ENCODE measurements at places on chromosomes 11 and 22.
A peak's percentile ranks its signal among the peaks of the same experiment; 100 is the strongest.

DNA sequence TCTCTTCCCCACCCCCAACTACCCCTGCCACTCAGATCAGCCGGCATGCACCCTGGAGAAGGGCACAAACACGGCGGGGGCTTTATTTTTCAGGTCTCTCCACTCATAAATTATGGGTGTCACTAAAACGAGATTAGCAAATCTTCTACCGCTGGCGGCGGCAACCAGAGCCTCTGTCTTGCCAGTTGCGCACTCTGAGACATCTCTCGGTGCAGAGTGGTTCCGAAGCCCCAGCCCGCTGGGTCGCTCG, 125.3 kb upstream of the C11orf58 start:
- DNase-seq = no peak

DNA sequence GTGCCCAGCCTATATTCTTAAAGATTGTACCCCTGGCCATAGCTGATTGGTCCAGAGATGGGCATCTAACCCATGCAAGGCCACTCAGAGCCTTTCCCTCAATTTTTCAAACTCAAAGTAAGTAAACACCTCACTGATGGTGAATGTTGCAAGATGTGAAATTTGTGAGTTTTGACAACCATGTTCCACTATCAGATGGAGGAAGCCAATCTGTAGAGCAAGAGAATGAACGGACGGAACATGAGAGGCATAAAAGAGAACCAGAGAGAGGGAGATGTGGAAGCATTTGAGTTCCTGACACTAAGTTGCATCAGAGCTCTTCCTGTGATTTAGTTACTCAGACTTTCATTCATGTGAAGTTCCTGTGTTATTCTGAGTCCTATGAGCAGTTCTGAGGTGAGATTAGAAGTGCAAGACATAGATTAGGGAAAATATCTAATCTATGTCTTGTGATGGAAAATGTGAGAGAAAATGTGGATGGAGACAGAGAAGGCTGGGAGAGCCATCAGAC, 73.3 kb downstream of the PRSS23 start:
- no peak for DNase-seq

GRCh38 chr11:9565822-9566560, 7.5 kb upstream of the WEE1 start:
- DNase-seq = peak; percentile 46

- peak; percentile 70 for DNase-seq
Observed at GRCh38 chr22:26215736-26216135, 46.5 kb downstream of the SEZ6L start.

- DNase-seq = no peak
Observed at GRCh38 chr22:48309115-48309705, 1518.5 kb downstream of the BRD1 start.

DNA sequence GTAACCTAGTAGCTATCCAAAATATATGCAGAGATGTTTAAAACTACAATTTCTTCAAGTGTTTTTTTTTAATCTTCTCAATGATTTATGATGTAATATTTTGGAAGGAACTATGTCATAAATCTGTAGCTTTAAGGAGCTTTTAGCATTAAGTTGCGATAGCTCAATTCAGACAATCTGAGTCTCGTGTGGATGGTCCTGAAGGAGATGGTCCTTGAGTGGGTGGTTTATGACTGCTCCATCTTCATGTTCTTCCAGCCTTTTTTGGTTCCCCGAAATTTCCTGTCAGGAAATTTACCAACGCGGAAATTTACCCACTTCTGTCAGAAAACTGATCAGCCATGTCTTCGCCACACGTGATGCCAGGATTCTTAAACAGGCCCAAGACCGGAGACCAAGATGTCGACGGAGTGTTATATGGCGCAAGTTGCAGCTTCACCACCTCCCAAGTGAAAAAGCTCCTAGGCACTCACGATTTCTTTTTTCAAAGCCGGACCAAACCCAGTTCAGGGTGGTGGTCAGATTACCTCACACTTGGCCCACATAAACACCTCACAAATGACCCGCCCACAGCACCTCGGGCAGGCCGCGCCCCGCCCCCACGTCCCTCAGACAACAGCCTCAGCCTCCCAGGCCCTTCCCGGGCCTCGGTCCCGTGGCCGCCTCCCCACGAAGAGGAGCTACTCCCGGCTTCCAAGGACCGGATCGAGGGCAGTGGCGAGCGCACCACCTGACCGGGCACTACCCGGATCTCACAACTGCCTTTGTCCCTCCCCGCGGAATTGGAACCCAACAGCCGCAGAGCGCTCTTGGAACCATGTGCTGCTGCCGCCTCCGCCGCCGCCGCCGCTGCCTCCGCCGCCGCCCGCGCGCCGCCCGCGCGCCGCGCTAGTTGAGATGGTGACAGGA, at the start of gene MORC2:
MORC2 (minus strand) TSS at position 760 of the 909 bp plus-strand sequence. CDS start 885 bp downstream, outside the sequence.
- no peak for DNase-seq

- no peak for DNase-seq
Observed at GRCh38 chr22:50190182-50190940, 4.6 kb downstream of the TRABD start.

DNA sequence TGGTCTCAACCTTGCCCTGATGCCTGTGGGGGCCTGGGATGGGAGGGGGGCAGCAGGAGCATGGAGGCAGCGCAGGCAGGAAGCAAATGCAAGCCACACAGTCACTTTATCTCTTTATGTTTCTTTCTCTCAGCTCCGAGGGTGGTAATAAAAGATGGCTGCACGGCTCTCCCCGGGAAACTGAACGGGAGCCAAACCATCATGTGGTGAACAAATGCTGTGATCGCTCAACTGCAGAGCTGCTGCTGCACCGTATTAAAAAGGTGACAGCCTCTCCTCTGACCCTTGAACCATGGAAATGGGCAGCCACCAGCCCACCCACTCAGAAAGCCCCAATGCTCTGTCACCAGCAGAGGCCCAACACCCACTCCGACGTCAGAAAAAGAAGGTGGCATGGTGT, 110.0 kb downstream of the TIMP3 start:
- no peak for DNase-seq

GRCh38 chr11:7603031-7603781, 70.1 kb downstream of the CYB5R2 start:
- no peak for DNase-seq

- DNase-seq = no peak
Observed at GRCh38 chr22:44543781-44544477, 45.9 kb upstream of the RTL6 start.

DNA sequence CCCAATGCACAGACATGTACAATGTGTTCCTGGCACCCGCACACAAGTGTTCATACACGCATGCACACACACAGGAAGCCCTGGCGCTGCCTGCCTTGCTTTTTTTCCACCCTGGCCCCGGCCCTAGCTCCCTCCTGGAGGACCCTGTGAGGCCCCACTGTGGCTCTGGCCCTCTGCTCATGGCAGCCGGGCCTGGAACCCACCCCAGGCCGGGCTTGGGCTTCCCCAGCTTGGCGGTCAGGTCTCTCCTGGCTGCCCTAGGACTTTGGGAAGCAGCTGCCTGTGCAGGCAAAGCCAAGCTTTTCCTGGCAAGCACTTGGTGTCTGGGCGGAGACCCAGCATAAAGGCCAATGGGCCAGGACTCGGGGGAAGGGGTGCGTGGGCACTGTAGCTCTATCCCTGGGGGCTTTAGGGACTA, 30.5 kb downstream of the CD82 start:
- DNase-seq = no peak

DNA sequence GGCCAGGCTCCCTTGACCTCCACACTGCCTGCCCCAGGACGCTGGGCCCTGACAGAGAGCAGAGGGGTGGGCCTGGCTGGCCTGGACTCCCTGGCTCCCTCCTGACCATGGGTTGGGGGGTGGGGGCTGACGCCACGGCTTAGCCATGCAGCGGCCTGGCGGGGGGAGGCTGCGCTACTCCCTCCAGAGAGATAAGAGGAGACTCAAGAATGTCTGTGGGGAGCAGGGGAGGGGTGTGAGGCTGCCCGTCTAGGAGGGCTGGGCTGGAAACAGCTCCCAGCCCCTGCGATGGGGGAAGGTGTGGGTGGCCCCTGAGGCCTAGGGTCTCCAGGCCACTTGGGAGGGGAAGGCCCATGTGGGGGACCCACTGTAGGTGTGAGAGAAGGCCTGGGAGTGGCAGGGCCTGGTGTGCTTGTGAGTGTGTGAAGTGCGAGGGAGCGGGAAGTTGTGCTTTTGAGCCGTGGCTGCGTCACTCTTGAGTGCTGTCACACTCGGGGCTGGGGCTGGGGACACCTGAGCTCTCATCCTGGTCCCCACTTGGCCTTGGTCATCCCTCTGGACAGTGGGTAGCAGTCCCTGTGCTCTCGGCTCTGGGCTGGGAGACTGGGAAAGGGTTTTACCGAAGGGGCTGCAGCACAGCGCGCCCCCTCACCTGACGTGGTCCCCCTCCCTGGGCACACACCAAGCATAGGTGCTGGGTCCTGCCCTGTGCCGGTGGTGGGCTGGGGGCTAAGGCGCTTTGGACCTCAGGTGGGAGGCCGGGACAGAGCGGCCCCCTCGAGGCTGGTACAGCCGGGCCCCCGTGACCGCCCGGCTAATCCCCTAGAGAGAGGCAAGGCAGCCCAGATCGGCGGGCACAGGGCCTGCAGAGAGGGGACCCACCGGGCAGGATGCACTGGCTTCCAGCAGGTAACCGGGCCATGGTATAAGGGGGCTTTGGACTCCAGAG, 2.4 kb downstream of the MYRF start:
- DNase-seq = no peak

- no peak for DNase-seq
Observed at GRCh38 chr11:20632169-20632532, 32.7 kb downstream of the SLC6A5 start.

DNA sequence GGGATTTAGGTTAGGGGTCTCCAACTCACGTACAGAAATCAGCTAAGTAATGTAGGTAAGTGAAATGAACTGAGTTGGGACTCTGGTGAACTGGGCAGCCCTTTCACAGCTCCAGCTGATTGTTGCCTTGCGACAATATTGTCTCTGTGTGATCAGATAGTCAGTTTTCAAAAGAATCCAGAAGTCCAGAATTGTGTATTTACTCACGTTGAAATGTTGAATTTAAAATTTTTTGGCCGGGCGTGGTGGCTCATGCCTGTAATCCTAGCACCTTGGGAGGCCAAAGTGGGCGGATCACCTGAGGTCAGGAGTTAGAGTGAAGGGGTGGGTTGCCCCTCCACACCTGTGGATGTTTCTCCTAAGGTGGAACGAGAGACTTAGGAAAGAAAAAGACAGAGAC, 18.8 kb upstream of the WDR74 start:
- DNase-seq = no peak

DNA sequence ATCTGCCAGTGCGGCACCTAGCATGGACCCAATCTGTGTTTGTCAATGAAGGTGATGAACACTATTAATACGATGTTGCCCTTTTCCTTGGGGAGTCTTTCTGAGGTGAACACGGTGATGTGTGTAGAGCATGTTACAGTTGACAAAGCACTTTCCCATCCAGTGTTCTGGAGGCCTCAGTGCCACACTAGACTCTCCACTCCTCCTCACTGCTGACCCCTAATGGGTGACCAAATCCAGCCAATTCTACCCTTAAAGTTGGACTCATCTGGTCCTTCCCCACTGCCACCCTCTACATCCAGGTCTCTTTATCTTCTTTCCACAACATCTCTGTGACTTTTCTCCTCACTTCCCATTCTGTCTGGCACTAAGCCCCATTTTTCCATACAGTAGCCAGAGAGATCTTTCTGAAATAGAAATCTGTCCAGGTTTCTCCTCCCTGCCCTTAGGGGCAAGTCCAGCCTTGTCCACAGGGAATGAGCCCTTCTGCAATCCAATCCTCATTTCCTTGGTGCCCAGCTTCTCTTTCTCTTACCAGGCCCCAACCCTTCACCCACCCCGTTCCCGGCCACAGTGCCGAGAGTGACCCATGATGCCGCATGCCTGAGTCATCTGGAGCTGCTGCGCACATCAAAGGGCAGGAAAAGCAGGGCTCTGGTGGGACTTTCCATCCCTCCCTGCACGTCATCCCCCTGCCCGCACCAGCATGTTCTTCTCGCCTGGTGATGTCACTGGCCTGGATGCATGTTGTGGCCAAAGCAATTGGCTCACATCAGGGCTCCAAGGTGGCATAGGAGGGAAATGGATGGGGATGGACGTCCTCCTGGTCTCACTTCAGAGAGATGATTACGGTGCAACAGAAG, 64.2 kb downstream of the RASSF10 start:
- no peak for DNase-seq

GRCh38 chr11:106879832-106880546, 138.3 kb downstream of the GUCY1A2 start:
- DNase-seq = no peak

GRCh38 chr11:73198677-73199076, 19.4 kb upstream of the P2RY2 start:
- DNase-seq = no peak

GRCh38 chr11:20327377-20327935, 36.1 kb upstream of the HTATIP2 start:
- no peak for DNase-seq

GRCh38 chr11:30206249-30206996, 24.4 kb upstream of the FSHB start:
- DNase-seq = no peak

DNA sequence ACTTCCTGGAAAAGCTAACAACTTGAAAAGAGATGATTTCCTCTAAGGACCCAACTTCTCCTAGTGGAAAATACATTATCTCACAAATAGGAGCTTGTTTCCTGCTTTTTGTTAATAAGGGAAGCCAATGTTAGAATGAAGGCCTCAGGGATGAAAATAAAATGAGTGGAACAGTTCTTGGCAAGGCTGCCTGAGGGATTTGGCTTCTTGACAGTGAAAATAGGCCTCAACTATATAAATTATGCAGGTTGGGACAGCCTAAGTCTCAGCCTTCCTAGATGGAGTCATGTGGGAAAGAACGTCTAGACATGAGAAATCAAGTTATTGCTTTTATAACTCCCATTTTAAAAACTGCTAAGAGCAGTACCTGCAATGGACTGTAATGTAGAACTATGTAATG, 92.8 kb upstream of the FIBIN start:
- no peak for DNase-seq

- DNase-seq = no peak
Observed at GRCh38 chr11:6627762-6628241, 8.6 kb upstream of the TPP1 start.

GRCh38 chr11:128179039-128179438, 408.3 kb downstream of the ETS1 start:
- DNase-seq = no peak

DNA sequence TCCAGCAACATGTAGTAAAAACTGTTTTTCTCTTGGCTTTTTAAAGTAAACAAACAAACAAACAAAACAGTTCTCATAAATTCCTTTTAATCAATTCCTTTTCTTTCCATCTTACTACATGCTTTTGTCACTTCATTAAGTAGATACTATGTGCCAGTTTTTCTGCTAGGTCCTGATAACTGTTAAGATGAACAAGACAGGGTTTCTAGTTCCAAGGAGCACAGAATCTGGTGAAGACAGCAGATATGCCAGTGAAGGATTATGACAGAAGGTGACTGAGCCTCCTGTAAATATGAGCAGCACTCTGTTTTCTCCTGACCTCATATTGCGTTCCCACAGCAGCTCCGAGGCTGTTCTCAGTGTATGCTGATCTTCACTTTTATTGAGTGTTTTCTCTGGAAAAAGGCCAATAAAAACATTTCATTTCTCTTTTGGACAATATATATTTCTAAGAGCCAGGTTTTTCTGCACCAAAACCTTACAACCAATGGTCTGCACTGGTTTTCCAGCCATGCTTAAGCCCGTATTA, 45.8 kb downstream of the HEPHL1 start:
- no peak for DNase-seq
